ENCODE measurements at places on chromosomes 12 and 14. TPM values are rescaled to one million over a fixed set of nuclear protein-coding genes. Genes with fewer than 3 reads are reported as not detected.
A peak's percentile ranks its signal among the peaks of the same experiment; 100 is the strongest.

The LRP1 gene
- 789 TPM for total RNA-seq

DNA sequence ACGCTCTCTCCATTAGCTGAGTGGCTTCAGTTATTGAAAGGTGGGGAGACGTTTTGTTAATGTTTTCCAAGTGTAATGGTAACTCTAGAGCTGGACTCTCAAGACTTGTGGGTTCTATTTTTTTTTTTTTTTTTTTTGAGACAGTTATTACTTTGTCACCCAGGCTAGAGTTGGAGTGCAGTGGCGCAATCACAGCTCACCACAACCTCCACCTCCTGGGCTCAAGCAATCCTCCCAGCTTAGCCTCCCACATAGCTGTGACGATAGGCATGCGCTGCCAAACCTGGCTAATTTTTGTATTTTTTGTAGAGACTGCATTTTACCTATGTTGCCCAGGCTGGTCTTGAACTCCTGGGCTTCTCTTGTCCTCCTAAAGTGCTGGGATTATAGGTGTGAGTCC lies 26.2 kb downstream of the ATF1 start:
- DNase-seq, result no peak

GRCh38 chr14:69587389-69587788 lies 12.7 kb upstream of the CCDC177 start:
- no peak for DNase-seq

The RNASE7 gene
- not detected for total RNA-seq

The TPI1 gene
- total RNA-seq, result 385 TPM

The TSPAN19 gene
- total RNA-seq, result not detected

DNA sequence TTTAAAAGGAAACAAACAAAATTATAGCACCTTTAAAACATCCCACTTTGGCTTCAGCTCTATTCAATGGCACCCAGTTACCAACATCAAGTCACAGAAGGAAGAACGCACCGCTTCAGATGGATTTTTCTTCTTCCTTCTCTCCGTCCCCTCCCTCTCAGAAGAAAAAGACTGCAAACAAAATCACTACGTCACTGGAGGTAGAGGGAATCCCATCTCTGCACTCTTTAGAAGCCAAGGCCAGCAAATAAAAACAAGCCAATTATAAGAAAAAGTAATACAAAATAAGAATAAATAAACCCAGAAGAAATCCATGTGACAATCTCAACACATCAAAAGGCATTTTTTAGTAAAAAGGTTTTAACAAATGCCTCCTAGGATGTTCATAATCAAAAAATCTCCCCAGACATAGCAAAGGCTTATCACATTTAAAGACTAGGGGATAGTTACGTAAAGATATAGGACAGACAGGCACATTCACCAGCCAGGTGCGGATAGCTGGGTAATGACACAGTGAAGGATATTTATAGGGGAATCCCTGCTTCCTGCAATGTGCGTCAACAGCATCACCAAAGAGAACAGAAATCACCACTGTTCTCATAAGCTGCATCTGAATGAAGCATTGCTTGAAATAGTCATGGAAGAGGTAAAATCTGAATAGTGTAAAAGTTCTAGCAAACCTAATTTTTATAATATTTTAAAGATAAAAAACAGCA lies 89.4 kb downstream of the R3HDM2 start:
- DNase-seq, result no peak

DNA sequence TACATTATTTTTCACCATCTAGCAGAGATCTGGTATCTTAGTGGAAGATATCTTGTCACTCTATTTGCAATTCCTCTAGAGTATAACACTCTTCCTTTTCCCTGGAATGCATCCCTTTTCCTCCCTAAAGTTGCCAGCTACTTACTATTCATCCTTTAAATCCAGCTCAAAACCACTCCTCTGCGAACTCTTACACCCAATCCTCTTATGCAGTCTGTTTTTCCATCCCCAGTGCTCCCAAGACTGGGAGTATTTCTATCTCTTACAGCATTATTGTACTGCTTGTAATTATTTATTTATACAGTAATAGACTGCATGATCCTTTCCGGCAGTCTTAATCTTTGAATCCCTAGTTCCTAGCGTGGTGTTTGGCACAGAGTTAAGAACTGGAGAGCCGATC lies 2.9 kb upstream of the SRGAP1 start:
- peak; percentile 75 for DNase-seq

DNA sequence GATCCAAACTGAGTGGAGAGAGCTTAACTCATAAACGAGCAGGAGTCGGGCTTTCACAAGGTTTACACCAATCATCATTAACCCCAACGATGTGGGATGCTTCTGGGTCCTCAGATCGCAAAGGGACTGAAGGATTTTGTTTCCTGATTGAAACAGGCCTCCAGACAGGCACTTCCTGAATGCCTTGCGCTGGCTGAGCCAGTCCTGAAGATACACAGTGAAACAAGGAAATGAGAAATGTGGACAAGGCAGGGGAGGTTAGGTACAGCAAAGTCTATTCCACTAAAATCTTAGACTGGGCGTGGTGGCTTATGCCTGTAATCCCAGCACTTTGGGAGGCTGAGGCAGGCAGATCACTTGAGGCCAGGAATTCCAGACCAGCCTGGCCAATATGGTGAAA lies 30.7 kb downstream of the RBM19 start:
- DNase-seq, result no peak

Data from osteoblast (primary cell).